SIG-M5 (cell line): ENCODE measurements at places on chromosomes 7 and 10.

- DNase-seq, result no peak
Measured at GRCh38 chr10:94630017-94630688, 53.4 kb upstream of the CYP2C18 start.

GRCh38 chr7:74457007-74457406, 3.3 kb downstream of the GTF2IRD1 start:
- DNase-seq, result no peak

DNA sequence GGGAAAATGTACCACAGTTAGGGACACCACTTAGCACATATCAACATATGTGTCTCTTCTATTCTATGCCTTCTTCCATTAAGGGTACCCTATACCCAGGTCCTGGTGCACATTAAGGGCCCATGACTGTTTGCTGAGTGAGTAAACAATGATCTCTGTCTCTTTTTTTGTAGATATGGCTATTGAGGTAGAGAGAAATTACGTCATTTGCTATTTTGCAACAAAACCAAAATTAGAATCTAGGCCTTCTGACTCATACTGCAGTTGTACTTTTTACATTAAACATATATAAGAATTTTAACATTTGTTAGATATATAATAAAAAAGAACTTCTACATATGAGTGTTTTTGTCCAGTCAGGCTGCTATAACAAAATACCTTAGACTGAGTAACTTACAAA, 683.2 kb upstream of the LRRN3 start:
- DNase-seq, result no peak

DNA sequence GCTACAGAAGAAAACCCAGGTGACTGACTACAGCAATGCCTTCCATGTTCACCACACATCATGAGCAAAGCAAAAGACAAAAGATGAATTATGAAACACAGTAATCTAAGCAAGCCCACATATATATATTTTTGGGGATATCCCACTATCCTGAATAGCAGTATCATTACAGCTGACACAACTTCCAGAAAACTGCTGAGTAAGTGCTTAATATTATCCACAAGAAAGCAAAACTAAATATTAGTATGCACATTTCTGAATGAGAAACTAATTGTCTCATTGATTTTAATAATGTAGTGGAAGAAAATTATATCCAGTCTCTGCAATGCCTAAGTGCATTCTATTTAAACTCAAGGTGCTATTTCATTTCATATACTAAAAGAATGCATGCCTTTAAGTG, 14.5 kb upstream of the SLC35G1 start:
- no peak for DNase-seq

- no peak for DNase-seq
Measured at GRCh38 chr7:44163591-44163990, 22.5 kb upstream of the MYL7 start.
